M059J (cell line): ENCODE measurements at places on chromosomes 7 and 10.
A peak's percentile ranks its signal among the peaks of the same experiment; 100 is the strongest.

- DNase-seq = peak; percentile 67
Measured at GRCh38 chr10:78148961-78149612, 115.4 kb downstream of the RPS24 start.

DNA sequence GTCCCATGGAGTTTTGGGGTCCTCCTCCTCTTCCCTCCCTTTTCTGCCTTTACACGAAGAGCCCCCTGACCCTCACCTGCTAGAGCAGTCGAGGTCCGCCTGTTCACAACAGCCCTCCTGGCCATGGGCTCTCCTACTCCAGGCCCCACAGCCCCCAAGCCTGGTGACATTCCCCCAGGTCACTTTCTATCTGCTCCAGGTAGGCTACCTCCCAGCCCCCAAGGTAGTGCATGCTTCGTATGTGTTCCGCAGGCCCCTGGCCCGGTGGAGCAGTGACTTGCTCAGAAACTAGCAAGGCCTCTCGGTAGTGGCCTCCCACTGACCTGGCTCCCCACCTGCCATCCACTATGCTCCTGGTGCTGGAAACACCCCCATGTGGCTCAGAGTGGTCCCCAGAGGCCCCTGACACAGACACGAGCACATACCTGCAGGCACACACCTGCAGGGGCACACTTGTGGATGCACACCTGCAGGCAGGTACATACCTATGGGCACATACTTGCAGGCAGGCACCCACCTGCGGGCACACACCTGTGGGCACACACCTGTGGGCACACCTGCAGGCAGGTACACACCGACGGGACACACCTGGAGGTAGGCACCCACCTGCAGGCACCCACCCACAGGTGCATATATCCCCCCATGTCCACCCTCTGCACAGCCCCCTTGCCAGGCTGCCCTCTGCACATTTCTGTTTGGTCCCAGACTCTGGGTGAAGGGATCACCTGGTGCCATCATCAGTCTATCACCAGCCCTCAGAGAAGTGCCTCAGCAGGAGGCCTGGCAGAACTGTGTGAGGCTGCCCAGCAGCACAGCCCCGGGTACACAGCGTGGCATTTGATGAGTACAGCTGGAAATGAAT lies 322.5 kb downstream of the PTPRN2 start:
- DNase-seq = no peak

DNA sequence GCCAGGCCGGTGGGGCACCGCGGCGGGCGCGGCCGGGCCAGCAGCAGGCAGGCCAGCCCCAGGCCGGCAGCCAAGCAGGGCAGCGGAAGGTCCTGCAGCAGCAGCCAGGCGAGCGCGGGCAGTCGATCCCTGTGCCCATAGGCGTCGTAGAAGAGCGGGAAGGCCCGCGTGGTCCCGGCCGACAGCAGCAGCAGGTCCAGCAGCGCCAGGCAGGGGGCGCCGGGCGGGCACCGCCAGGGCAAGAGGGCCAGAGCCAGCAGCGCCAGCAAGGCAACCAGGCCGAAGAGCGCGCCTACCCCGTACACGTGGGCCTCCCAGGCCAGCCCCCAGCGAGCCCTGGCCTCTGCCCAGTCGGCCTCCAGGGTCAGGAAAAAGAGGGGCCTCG lies 8.4 kb upstream of the RBM28 start:
- DNase-seq = peak; percentile 52

DNA sequence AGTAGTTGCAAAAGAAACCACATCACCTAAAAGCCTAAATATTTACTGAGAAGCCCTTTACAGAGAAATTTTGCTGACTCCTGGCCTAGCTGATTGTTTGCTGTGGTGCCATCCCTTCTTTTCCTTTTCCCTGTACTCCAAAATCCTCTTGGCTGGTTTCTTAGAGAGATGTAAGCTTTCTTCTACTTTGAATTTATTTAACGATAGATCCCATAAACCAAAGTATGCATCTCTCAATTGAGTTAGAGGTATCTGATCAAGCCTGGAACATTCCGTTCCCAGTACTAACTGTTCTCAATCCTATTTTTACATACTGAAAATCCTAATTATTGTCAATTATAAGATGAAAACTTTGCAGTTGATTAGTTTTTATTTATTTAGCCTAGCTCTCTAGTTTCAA lies 6.3 kb downstream of the TMEM60 start:
- no peak for DNase-seq

DNA sequence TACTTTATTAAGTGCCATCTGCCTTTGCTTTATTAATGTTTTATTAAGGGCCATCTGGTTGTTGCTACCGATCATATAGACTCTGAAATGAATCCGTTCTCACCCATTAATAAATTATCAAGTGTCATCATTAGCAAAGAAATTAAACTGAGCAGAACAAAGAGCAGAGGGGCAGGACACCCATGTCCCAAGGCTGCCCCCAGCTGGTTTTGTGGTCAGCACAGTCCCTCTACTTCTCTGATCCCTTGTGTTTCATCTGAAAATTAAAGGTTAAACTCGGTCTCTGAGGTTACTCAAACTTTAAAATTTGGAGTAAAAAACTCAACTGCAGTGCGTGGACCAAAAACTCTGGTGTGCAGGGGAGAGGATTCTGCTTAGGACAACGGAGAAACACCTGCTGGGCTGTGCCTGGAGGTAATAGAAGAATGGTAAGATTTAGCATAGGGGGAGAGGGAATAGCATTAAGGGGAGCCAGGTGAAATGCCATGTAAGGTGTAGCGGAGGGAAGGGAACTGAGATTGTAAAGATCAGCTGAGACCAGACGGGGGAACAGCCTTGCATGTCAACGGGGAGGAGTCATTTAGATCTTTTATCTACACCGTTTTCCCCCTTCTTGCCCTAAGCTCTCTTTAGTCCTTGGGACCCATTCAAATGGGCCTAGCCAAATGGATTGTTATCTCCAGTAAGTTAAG lies 10.8 kb upstream of the GSDME start:
- no peak for DNase-seq

DNA sequence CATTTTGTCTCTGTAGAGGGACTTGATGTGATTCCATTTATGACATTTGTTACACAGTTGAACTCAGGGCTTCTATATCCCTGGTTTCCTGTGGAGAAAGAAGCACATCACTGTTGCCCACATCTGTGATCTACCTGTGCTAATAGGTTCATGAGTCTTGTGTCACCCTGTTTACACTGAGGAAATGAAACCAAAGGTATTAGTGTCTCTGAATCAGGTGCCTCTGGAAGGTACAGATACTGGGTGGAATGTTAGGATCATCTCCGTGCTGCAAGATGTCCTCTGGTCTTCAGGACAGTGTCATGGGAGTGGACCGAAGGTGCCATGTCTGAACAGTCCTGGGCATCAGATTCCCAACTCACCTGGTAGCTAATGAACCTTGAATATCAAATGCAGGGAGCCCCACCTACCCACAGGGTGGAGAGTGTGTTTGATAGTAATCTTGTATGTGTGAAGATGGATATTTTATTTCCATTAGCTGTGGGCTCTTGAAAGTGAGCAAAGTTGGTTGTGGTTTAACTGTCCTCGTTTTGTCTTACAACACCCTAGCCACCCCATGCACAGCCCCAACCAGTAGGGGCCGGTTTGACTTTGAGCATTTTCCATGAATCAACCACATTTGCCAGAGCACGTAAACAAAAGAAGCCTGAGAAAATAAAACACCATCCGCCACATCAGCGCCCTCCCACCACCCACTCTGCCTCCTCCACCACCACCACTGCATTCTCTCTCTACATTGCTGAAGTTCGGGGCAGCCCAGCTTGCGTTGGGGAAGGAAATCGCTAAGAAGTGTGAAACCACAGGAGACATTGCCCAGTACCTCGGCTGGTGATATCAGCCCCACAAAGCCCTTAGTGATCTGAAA lies 40.7 kb downstream of the TARP start:
- DNase-seq = peak; percentile 59

GRCh38 chr7:69208848-69209247 lies 389.4 kb upstream of the AUTS2 start:
- peak; percentile 35 for DNase-seq

DNA sequence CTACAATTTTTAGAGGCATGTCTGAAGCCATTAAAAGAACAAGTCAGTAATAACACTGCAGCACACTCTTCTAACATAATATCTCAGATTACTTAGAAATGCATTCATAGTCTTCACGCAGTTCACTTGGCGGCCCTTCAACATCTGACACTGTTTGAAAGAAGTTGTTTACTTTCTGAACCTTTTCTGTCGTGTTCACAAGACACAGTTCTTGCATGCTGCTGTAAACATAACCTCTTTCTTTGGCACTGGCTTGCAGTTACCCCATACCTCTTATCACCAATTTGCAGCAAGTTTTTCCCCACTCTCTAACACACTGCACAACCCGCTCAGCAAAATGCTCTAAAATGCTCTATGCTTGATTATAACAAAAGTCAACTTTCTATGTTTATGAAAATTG lies 12.0 kb downstream of the PIP4K2A start:
- peak; percentile 17 for DNase-seq

DNA sequence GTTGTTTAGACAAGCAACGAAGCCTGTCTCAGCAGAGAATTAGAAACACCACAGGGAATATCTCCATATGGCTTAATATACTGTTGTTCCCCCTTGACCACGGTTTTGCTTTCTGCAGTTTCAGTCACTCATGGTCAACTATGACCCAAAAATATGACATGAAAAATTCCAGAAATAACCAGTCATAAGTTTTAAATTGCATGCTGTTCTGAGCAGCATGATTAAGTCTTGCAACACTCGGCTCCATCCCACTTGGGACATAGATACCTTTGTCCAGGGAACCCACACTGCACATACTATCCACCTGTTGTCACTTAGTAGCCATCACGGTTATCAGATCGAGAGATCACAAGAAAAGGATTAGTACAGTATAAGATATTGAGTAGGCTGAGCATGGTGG lies 60.7 kb upstream of the FOXK1 start:
- DNase-seq = no peak

GRCh38 chr7:148849393-148850098 lies 34.5 kb downstream of the EZH2 start:
- no peak for DNase-seq

- DNase-seq = peak; percentile 96
Measured at GRCh38 chr7:155206318-155207020, 91.2 kb upstream of the INSIG1 start.

- DNase-seq = peak; percentile 7
Measured at GRCh38 chr7:143258831-143259230, 4.4 kb upstream of the GSTK1 start.

- DNase-seq = no peak
Measured at GRCh38 chr7:15402436-15403136, 159.2 kb downstream of the AGMO start.

DNA sequence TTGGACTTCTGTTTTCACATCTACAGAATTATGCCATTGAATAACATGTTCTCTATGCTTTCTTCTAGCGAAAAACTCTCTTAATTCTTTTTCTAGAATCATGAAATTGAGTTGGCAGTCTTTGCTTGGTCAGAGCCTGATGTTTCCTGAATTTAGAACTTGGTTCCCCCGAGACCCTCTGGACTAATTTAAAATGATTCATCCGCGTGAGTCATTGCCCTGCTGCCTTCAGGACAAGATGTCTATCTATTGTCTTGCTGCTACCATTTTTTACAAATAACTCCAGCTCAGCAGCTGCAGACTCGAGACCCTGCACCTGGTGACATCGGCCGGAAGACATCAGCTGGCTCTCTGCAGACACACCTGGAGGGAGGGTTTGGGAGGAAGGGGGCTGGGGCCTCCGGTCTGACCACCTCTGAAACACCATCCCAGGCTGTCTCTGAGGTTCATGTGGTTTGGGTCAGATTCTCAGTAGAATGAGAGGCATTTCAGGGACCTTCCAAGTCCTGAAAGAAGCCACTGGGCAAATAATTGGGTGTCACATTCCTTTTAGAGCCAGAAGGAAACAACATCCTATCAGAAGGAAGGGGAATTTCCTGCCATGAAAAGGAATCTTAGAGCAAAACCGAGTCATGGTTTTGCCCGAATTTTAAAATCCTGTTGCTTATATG lies 20.9 kb upstream of the KLF6 start:
- peak; percentile 81 for DNase-seq

GRCh38 chr10:44016589-44017482 lies 368.1 kb downstream of the CXCL12 start:
- peak; percentile 58 for DNase-seq

GRCh38 chr10:127804696-127805095 lies 67.7 kb downstream of the FOXI2 start:
- DNase-seq = no peak

- DNase-seq = no peak
Measured at GRCh38 chr7:108049962-108050361, 47.0 kb upstream of the LAMB1 start.

DNA sequence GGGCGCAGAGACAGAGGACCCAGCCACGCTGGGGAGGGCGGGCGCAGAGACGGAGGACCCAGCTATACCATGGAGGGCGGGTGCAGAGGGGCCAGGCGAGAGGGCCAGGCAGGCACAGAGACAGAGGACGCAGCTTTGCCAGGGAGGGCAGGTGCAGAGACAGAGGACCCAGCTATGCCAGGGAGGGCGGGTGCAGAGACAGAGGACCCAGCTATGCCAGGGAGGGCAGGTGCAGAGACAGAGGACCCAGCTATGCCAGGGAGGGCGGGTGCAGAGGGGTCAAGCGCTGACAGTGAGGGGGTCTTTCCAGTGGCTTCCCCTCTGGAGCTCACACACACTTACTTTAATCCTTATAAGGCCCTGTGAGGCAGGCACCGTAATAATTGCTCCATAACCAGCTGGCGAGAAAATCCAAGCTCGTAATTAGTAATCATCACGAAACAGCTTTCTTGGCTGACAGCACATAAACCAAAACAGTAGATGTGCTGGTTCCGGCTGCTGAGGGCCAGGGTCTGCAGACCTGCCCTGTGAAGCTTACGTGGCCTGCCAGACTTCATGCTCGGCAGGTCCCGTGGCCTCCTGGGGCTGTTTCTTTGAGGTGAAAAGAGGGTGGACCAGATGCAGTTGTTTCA lies 137.2 kb downstream of the VIPR2 start:
- DNase-seq = no peak

GRCh38 chr7:80244206-80244916 lies 109.7 kb downstream of the GNAI1 start:
- DNase-seq = no peak

DNA sequence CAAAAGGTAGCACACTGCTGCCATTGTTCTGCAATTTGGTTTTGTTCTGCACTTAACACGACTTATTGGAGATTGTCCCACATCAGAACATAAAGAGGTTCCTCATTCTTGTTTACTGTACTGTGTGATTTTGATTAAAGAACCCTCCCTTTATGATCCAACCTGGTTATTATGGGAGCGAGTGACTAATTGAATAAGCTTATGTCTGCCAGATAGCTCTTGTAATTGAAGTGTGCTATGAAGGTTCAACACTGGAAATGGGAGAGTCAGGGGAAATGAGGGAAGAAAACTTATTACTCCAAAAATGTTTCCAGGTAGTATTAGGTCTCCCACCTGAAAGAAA lies 33.9 kb downstream of the CASP7 start:
- no peak for DNase-seq
